ENCODE measurements at places on chromosomes 11 and 22.
A peak's percentile ranks its signal among the peaks of the same experiment; 100 is the strongest.

DNA sequence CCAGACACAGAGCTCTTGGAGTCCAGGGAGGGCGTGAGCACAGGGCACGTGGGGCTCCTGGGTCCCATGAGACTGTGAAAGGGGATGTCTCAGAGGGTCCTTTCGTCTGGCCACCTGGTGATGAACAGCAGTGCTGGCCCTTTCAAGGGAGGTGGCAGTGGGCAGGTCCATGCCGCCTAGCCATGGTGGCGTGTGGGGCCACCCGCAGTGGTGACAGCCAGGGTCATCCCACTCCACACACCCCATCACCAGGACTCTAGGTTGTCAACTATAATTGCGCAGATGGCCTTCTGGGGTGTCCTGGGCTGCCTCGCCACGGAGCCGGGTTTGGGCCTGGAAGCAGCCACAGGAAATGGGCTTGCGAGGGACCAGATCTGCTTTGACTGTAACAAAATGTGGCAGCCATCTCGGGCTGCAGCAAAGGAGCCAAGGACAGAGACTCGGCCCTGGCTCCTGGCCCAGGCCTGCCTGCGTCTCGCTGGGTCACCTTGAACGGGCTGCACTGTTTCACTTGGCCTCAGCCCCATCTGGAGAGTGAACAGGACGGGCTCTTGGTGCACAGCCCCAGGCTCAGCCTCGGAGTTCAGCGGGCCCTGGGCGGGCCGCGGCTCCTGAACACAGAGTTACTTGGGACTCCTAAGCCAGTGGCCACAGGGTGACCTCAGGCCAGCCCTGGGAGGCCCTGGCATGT, 1350.5 kb downstream of the BRD1 start:
- no peak for DNase-seq

DNA sequence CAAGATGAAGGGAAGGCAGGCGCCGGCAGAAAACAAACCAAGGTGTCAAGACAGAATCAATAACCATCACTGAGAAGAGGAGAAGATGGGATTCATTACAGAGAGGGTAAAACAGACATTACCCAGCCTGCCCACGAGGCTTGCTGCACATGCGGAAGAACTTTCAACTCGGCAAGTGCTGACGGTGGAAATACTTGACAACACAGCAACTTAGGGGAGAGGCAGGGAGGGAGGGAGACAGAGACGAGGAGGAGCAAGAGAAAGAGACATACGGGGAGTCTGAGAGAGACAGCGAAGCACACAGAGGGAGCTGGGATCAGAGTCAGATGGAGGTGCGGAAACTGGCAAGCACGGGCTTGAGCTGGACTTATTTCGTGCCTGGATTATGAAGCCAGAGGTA, 129.3 kb upstream of the NECTIN1 start:
- no peak for DNase-seq

- DNase-seq = no peak
Measured at GRCh38 chr11:98568013-98568412, 452.7 kb upstream of the CNTN5 start.

DNA sequence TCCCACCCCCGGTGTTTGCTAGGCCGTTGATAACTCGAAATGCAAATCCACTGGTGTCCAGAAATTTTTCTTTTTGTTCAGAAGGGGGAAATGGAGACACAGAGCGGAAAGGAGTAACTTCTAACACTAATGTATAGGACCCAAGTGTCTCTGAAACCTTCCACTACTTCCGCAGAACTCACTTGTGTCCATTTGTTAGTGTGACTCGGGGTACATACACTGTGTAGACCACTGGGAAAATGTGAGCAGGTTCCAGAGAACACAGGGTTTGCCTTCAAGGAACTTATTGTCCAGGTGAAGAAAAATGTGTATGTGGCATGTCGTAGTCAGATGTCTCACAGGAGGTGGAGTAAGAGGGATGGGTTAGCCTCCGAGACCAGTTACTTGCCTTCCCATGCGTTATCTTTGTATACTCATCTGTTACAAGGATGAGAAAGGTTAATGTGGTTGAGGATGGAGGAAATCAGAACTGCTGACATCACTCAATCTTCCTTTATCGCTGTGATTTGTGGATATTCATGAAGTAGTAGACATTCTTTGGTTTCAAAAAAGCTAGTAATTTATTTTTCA, 857 bp downstream of the ARCN1 start:
- DNase-seq = no peak

DNA sequence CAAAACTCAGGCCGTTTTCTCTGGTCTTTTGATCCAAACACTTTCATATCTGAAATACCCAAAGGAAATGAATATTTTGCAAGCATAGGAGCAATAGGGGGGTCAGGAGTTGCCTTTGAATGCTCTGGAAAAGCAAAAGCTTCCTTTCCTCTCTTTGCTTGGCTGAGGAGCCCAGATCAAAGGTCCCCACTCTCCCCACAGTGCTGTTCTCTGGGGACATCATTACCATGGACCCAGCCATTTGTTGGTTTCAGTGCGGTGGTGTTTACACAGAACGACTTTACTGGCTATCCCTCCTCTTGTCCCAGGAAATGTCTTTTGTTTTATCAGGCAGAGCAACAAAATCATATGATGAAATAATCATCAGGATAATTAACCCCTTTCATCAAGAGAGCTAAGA, 1089.1 kb downstream of the TBC1D22A start:
- DNase-seq = no peak

GRCh38 chr11:62556875-62557631, 10.4 kb upstream of the AHNAK start:
- no peak for DNase-seq

DNA sequence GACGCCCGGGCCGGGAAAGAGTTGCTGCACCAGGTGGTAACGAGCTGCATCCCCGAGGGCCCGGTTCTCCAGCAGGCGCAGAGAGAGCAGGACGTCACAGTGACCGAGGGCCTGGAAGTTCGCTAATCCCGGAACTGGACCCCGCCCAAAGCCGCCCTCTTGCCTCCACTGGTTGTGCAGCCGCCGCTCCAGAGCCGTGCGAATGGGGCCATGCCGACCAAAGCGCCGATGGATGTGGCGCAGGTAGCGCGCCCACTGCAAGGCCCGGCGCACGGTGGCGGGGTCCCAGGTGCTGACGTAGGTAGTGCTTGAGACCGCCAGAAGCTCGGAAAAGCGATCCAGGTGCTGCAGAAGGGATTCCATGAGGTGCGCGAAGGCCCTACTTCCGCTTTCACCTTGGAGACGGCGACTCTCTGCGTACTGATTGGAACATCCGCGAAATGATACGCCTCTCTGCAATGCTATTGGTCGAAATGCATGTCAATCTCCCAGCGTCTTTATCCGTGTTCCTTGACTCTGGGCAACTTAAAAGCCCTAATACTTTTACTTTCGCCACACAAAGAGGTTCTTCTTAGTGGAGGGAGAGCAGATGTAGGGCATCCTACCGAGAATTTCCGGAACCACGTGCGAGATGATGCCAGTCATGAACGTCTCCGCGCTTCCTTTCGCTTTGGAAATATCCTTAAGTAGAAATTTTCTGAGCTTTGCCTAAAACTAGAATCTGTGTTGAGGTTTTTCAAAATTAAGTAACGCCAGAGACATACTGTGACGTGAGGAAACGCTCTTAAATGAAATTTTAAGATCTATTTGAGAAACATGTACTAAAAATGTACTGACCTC, at the start of gene FANCF:
Gene FANCF (minus strand): TSS at position 376 of the 840 bp plus-strand sequence. CDS start 13 bp downstream, at position 363.
- DNase-seq = peak; percentile 99

DNA sequence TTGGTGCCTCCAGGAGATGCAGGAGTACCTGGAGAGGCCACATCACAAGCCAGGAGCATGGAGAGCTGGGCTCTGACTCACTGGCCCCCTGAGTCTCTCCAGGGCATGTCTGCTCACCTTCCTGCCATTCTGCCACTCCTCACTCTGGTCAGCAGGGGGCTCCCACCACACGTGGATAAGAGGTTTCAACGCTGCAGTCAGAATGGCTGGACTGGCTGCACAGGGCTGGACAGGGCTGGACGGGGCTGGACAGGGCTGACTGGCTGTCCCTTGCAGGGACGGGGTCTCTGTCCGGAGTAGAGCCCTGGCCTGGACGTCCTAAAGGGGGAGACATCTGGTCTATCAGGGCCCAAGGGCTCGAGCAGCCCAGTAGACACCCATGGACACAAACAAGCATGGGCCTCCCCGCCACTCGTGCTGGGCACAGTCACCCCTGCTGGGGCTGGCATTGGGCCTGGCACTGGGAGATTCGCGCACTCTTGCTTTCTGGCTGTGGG, 34.6 kb downstream of the CYTH4 start:
- DNase-seq = no peak

DNA sequence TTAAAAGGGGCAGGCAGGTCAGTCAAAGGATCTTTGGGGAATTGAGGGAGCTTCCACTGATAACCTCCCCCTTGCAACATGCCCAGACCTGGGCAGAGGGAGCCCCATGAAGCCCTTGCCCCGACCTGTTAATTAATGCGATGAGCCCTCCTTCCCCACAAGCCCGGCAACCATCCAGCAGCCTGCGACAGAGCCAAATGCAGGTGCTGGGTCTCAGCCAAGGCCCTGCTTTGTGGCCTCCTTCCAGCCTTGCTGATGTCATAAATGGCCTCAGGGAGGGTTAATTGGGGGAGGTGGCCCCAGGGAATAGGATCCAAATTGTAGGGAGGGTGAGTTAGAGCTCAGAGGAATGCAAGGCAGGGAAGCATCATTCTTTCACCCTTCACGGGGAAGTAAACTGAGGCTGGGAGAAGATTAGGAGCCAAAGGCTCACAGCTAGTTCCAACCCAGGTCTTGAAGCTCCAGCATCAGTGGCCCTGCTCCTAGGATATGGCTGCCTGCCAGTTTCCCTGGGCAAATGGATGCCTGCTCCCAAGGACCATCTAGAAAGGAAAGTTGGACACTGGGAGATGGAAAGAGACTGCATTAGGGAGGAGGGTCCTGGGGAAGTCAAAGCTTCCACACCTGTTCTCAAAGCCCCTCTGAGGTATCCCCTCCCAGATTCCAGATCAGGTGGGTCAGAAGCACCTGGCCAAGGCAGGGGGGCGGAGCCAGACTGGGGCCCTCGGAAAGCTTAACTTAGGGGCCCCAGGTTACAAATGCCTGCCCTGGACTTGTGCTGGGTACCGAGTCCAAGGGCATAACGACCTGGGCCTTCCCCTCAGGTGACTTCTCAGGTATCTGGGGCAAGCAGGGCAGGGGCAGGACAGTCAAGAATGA, 34.1 kb downstream of the LMO1 start:
- no peak for DNase-seq

DNA sequence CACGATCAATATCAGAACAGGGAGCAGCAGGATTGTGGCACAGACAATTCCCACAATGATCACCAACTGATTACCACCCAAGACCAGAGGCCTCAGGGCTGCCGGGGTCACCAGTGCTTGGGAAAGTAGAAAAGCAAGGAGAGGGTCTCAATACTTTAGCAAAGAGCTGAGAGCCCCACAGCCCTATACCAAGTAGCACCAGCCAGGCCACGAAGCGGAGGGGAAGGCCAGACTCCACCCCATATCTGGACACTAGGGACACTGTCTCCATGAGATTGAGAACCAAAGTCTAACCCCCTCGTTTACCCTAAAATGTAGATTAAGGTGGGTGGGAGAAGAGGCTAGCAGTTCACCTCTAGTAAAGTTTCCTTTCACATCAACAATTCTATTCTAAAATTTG, 24.1 kb upstream of the SCN2B start:
- no peak for DNase-seq

GRCh38 chr11:116071241-116071640, 567.0 kb upstream of the CADM1 start:
- no peak for DNase-seq

DNA sequence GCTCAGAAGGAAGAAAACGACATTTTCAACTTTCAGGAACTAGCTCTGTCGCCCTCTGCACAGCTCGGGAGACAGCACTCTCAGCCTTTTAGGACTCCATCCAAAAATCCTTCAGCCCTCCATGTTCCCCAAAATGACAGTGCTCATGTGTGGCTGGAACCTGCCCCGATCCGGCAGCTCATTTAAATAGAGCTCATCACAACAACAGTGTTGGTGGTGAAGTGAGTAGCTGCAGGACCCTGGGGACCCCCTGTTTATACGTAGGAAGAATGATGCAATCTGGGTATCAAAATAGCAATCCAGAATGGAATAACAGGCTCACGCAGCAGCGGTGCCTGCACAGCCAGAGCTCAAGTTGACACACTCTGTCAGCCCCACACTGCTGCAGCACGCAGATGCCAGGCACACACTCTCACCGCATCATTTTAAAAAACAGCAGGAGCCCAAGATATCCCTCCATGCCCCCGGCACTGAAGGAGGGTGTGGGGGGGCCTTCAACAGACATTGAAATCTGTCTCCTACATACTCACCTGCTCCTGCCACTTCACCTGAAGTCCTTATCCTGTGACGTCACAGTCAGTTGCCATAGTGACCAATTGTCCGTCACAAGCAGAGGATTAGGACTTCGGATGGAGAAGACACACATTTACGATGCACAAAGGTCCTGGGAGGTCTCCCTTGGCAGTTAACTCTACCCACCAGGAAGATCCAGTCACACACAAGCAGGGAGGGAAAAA, 24.0 kb downstream of the TRIM66 start:
- DNase-seq = no peak

DNA sequence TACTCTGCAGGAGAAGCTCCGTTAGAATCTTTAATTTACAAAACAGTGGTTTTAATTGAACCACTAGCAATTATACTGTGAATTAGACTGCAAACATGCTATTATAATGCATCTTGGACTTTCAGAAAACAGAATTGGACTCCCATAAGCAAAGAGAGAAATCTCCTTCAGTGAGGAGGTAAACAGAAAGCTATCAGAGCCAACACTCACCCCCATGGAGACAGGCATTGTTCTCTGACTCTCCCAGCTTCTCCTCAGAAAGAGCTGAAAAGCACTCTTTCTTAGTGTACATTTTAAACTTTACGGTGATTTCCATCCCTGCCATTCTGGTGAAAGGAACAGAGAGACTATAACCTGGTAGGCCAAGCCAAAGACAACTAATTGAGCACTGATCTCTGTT, 176.9 kb downstream of the GRIA4 start:
- no peak for DNase-seq

GRCh38 chr22:30299322-30299721, 10.0 kb upstream of the CASTOR1 start:
- no peak for DNase-seq

GRCh38 chr11:108316061-108316460, 93.2 kb downstream of the ATM start:
- no peak for DNase-seq

- DNase-seq = no peak
Measured at GRCh38 chr11:111456859-111457730, 55.1 kb downstream of the BTG4 start.

DNA sequence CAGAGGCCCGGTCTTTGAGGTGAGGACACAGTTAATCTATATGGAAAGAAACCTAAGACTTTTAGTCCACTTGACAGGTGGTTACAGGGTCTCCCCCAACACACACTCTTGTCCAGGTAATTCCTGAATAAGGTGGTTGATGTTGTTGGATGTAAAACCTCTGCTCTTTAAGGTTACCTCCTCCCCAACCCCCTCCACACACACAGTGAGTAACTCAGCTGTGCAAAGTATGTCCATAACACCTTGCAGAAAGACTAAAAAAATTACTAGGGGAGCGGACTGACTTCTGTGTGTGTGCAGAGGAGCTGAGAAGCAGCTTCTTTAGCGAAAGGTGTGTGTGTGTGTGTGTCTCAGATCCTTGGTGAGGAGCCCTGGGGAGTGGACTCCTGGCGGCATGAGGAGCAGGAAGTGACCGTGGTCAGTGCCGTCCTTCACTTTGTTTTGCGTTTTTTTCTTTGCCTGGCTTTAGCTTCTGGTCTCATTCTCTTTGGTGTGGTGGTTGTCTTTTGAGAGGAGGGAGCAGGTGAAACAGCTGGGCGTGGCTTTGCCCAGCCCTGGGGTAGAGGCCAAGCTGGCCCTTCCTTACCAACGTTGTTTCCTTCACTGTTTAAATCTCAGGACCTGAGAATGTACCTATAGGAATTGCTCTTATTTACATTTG, 1.7 kb downstream of the ZBED4 start:
- no peak for DNase-seq

- no peak for DNase-seq
Measured at GRCh38 chr11:111303461-111303860, 5.1 kb downstream of the POU2AF3 start.
